SK-N-DZ (cell line): ENCODE measurements at places on chromosomes 4 and X.

DNA sequence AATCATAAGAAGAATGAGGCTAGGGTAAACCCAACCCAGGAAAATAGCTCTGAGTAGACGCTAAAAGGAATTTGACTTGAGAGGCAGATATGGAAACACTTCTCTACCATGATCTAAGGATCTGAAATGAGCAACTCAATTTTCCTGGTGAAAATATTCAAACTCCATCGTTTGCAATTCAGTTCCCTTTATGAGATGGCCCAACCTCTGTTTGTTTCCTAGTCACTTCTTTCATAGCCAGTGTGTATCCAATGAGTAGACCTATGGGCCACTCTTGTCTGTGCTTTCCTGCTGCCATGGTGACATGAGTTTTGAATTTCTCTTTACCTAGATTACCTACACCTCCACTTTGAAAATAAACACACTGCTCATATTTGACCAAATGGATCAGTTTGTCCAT is 176.2 kb upstream of the GPRIN3 start:
- no peak for DNase-seq

DNA sequence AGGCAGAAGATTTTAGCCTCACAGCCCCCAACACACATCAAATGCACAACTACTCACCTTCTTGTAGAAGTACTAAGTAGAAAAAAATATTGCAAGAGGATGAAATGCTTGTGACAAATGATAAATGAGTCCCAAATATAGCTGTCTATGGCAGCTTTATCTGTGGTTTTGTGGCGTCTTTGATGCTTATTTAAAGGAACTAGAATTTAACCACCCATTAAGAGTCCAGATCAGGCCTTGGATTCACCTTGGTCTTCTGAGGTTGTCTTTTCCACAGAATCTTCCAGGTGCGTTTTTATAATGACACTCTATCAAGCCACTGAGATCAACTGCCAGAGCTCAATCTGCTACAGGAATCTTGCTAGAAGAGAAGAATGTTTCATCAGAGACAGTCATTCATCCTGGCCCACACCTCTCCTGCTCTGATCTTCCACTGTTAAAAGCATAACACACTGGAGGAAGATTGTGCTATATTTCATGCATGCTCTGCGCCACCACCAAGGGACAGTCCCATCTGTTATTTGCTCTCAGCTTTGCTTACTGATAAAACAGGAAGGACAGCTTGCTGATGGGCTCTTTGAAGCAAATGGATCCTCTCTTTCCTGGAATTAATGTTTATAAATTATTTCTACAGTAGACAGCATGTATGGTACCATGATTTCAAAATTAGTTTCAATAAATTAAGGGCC is 144.1 kb downstream of the SLC7A11 start:
- DNase-seq, result no peak

DNA sequence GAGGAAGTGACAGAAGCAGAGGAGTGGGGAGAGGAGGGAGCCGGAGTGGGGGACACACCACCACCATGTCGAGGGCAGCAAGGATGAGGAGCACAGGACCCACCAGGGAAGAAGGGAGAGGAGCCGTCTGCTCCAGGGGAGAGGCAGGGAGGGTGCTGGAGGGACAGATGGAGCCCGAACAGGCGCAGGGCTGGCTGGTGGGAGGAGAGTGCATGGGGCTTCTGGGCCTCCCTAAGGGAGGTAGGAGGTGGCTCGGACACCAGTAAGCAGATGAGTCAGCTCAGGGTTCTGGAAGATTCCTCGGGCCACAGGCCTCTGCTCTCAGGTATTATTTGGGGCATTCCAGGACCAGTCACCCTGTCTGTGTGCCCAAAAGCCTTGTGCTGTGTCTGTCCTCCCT is 29.8 kb downstream of the ATP2B3 start:
- no peak for DNase-seq

- no peak for DNase-seq
Observed at GRCh38 chr4:43224559-43224958, 332.0 kb downstream of the GRXCR1 start.

- DNase-seq, result no peak
Observed at GRCh38 chrX:121456315-121456714, 408.9 kb downstream of the GLUD2 start.

DNA sequence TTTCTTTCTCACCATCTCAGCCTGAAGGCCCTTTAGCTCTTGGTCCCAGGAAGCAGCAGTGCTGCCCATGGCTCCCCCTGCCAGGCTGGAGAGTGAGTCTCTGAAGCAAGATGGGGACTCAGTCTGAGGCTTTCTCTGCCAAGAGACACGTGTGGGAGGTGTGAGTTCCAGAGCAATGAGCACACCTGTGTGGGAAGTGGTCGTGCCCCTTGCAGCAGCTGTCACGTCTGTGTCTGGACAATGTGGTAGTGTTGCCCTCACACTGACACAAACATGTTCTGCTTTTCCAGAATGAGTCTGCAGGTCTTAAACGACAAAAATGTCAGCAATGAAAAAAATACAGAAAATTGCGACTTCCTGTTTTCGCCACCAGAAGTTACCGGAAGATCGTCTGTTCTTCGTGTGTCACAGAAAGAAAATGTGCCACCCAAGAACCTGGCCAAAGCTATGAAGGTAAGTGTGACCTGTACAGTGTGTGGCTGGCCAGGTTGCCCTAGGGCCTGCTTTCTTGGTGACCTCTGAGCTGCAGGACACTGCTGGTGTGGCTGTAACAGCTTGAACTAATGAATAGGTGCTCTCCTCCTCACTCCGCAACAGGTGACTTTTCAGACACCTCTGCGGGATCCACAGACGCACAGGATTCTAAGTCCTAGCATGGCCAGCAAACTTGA is 1.9 kb downstream of the TACC3 start:
- no peak for DNase-seq

DNA sequence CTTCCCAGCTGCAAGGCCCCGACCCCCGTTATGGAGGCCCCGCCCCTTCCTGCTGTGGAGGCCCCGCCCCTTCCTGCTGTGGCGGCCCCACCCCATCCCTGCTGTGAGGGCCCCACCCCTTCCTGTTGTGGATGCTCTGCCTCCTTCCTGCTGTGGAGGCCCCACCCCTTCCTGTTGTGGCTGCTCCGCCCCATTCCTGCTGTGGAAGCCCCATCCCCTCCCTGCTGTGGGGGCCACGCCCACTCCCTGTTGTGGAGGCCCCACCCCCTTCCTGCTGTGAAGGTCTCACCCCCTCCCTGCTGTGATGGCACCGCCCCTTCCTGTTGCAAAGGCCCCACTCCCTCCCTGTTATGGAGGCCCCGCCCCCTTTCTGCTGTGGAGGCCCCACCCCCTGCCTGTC is 104.9 kb upstream of the PSAPL1 start:
- DNase-seq, result no peak
